Activated CD4-positive, alpha-beta T cell treated with anti-CD3 and anti-CD28 coated beads for 36 hours (primary cell): ENCODE measurements at places on chromosomes 5 and 9. TPM values are rescaled to one million over a fixed set of nuclear protein-coding genes. Genes with fewer than 3 reads are reported as not detected.

GRCh38 chr5:32276173-32276853, 36.4 kb downstream of the MTMR12 start:
- no peak overlapping the region for H3K4me3 ChIP-seq
- no peaks in the 10 kb centered on the region for H3K27me3 ChIP-seq
- no peak for DNase-seq
- peaks cover 53% of the 10 kb centered on the region for H3K4me1 ChIP-seq
- H3K27ac ChIP-seq, result peak overlapping the region; percentile 76
- H3K36me3 ChIP-seq, result peaks cover 20% of the 10 kb centered on the region

- no peak overlapping the region for H3K4me3 ChIP-seq
- no peak overlapping the region for H3K27ac ChIP-seq
- no peaks in the 10 kb centered on the region for H3K4me1 ChIP-seq
Observed at GRCh38 chr9:27590651-27591050, 17.4 kb upstream of the C9orf72 start.

The AHRR gene
- total RNA-seq, result 20.5 TPM

DNA sequence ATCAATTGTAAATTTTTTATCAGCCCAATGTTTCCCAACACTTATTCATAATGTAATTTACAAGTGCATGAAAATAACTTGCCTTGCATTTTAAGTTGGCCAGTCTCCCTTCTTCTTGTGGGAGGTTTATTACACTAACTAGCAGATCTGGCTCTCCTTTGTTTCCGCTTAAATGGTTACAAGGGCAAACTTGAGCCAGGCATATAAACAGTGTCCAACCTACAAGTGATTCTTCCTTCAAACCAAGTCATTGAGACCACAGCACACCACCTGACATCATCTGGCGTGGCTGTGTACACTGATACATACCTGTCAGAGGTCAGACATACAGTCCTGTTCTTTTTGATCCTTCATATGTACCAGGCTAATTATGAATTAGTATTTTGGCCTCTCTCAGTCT, 80.1 kb downstream of the ALDH1A1 start:
- no peaks in the 10 kb centered on the region for H3K4me1 ChIP-seq
- H3K36me3 ChIP-seq, result no peaks in the 10 kb centered on the region

- DNase-seq, result no peak
- no peaks in the 10 kb centered on the region for H3K27me3 ChIP-seq
- H3K4me1 ChIP-seq, result no peaks in the 10 kb centered on the region
Observed at GRCh38 chr9:79143211-79143610, 428.6 kb upstream of the TLE4 start.

- DNase-seq, result no peak
- peak overlapping the region; percentile 97 for H3K4me3 ChIP-seq
- H3K27ac ChIP-seq, result peak overlapping the region; percentile 44
- no peaks in the 10 kb centered on the region for H3K27me3 ChIP-seq
- H3K36me3 ChIP-seq, result peaks cover 9% of the 10 kb centered on the region
Observed at GRCh38 chr5:79237740-79238560, 2.0 kb downstream of the JMY start.
